ENCODE measurements at places on chromosomes 3 and 15. TPM values are rescaled to one million over a fixed set of nuclear protein-coding genes. Genes with fewer than 3 reads are reported as not detected.

The PDCD7 gene
- total RNA-seq = 18.8 TPM

The SOX14 gene
- not detected for total RNA-seq

The CHL1 gene
- total RNA-seq = not detected

The ZNF662 gene
- total RNA-seq = 6.7 TPM

The GOLGA8M gene
- total RNA-seq = 0.16 TPM

The DPH6 gene
- 15.6 TPM for total RNA-seq

The ZNF620 gene
- total RNA-seq = 0.65 TPM

The TRIP4 gene
- 11.8 TPM for total RNA-seq

The PIERCE2 gene
- total RNA-seq = 1.6 TPM

The EOMES gene
- not detected for total RNA-seq

The GOLGA8J gene
- total RNA-seq = not detected

The TM6SF1 gene
- total RNA-seq = 0.16 TPM

The EXD1 gene
- total RNA-seq = not detected

The AGBL1 gene
- not detected for total RNA-seq

The C3orf85 gene
- not detected for total RNA-seq

The STARD5 gene
- total RNA-seq = 8.1 TPM

The PCOLCE2 gene
- total RNA-seq = 1.3 TPM

The HIGD2B gene
- total RNA-seq = not detected

The ZNF385D gene
- 1.6 TPM for total RNA-seq

The CD200 gene
- total RNA-seq = 0.12 TPM

The CRTAP gene
- total RNA-seq = 291 TPM

The GPR15 gene
- not detected for total RNA-seq

The ADAMTSL3 gene
- total RNA-seq = not detected

The CYP19A1 gene
- total RNA-seq = 2.6 TPM

The SH2D7 gene
- not detected for total RNA-seq

The SAXO2 gene
- 1.6 TPM for total RNA-seq

The ZNF774 gene
- 0.85 TPM for total RNA-seq

The IQCF5 gene
- total RNA-seq = not detected

The PATL2 gene
- total RNA-seq = 0.61 TPM

The KCNMB3 gene
- 1.9 TPM for total RNA-seq

The GABRR3 gene
- not detected for total RNA-seq

The LRRC31 gene
- not detected for total RNA-seq

The GCNT3 gene
- total RNA-seq = not detected

The LRRK1 gene
- total RNA-seq = 21.0 TPM

The CKMT1A gene
- total RNA-seq = not detected

The TM4SF18 gene
- 0.32 TPM for total RNA-seq

The FRG2C gene
- not detected for total RNA-seq

The ZCWPW2 gene
- total RNA-seq = 0.65 TPM

The LRRC34 gene
- total RNA-seq = 3.4 TPM

The CMTM7 gene
- 4.3 TPM for total RNA-seq

The OR5H14 gene
- total RNA-seq = not detected

The TSPAN3 gene
- 186 TPM for total RNA-seq

The MGA gene
- 36.5 TPM for total RNA-seq

The NR1D2 gene
- total RNA-seq = 67.8 TPM

The ZNF445 gene
- 9.2 TPM for total RNA-seq

The C3orf52 gene
- total RNA-seq = 2.7 TPM

The LCTL gene
- total RNA-seq = 7.8 TPM

The KCNH8 gene
- total RNA-seq = not detected

The PFN2 gene
- 138 TPM for total RNA-seq

The WWTR1 gene
- 94.5 TPM for total RNA-seq

The ARPC4 gene
- total RNA-seq = 236 TPM

The GUCA1C gene
- not detected for total RNA-seq

The RGMA gene
- 7.5 TPM for total RNA-seq

Data from hair follicle dermal papilla cell (primary cell).